ENCODE measurements at places on chromosomes 11 and 22. TPM values are rescaled to one million over a fixed set of nuclear protein-coding genes. Genes with fewer than 3 reads are reported as not detected.

GRCh38 chr11:74268456-74268855, 43.0 kb downstream of the P4HA3 start:
- no peak for DNase-seq

The OR51B2 gene
- not detected for total RNA-seq

The PRDX5 gene
- total RNA-seq: 205 TPM

The MRGPRD gene
- total RNA-seq: not detected

Measured in Karpas-422 (cell line).